SK-MEL-5 (cell line): ENCODE measurements at places on chromosomes 1 and 21. TPM values are rescaled to one million over a fixed set of nuclear protein-coding genes. Genes with fewer than 3 reads are reported as not detected.

GRCh38 chr1:244054924-244055263 is 3.8 kb downstream of the ZBTB18 start:
- DNase-seq: no peak

DNA sequence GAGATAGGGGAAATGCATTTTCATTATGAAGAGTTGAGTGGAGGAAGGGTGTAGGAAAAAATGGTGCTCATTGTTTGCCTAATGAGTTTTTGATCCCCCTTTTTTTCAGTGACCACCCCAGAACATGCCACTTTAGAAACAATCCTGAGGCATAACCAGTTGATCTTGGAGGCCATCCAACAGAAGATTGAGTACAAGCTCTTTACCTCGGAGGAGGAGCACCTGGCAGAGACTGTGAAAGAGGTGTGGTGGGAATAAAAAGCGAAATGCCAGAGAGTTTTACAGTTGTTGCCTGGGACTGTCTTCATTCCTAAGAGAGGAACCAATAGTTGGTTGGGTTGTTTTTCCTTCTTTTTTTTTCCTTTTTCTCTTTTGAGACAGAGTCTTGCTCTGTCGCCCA is 54.3 kb upstream of the EPHA8 start:
- DNase-seq: no peak

DNA sequence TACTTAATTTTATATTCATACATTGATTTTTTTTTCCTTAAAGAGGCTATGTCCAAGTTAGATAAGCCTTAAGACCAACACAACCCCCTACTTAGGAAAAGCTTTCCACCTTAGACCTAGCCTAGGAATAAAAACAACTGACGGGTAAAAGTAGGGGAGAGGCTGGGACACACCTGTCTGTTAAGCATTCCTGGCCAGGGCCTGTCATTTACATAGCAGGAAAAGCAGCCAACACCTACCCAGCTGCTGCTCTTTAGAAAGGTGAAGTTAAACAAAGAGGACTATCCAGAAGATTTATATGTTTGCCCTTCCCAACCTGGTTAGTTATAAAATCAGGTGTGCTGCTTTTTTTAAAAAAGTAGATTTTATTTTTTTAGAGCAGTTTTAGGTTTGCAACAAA is 29.1 kb upstream of the SAMD13 start:
- DNase-seq: no peak

The FCRL1 gene
- total RNA-seq: not detected in 2 replicates

The ERRFI1 gene
- 8.6 and 9.2 TPM in 2 replicates for total RNA-seq
